Stimulated activated CD8-positive, alpha-beta memory T cell treated with anti-CD3 and anti-CD28 coated beads, Interleukin-4, amount 100 ng/mL, for 48 hours (primary cell): ENCODE measurements at places on chromosomes 3 and 15.
A peak's percentile ranks its signal among the peaks of the same experiment; 100 is the strongest.

GRCh38 chr3:25306705-25307104 lies 121.4 kb upstream of the RARB start:
- no peak for DNase-seq

DNA sequence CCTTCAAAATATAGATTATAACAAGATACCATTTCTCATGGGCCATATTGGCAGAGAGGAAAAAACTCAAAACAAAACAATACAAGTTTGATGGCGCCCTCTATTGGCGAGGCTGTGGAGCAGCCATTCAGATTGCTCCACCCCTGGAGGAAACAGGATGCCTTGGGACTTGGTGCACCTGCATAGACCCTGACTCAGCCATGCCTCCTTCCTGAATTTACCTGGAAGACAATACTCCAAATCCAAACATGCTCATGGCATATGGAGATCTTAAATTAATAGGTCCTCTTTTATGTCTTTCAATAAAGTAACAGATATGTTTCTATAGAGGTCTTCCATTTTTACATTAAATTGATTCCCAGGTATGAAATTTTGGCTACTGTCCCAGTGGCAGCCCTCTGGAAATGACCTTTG lies 90.0 kb downstream of the APBA2 start:
- DNase-seq: peak; percentile 80

DNA sequence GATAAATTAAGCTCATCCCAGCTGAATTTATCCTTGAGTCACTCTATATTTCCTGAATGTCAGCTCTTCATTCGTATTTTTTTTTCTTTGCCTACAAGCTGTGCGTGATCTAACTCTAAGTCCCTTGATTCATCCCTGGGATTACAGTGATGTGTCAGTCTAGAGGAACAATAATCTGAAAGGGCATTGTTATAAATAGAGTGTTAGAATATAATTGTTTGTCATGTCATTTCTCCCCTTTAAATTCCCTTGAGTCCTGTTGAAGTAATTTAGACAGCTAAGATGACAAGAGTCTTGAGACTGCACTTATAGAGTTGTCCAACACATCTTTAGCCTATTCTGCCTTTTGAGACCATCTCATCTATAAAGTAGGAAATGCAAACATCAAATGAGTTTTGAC lies 621.8 kb downstream of the ZIC1 start:
- DNase-seq: no peak

- DNase-seq: no peak
Observed at GRCh38 chr3:112394003-112394640, 61.2 kb downstream of the CD200 start.

GRCh38 chr3:153180860-153181372 lies 18.9 kb downstream of the RAP2B start:
- no peak for DNase-seq

- no peak for DNase-seq
Observed at GRCh38 chr15:25930931-25931330, 67.8 kb upstream of the ATP10A start.

- DNase-seq: no peak
Observed at GRCh38 chr15:67790610-67791319, 34.5 kb upstream of the SKOR1 start.

GRCh38 chr3:123914829-123915228 lies 30.7 kb upstream of the MYLK start:
- no peak for DNase-seq

DNA sequence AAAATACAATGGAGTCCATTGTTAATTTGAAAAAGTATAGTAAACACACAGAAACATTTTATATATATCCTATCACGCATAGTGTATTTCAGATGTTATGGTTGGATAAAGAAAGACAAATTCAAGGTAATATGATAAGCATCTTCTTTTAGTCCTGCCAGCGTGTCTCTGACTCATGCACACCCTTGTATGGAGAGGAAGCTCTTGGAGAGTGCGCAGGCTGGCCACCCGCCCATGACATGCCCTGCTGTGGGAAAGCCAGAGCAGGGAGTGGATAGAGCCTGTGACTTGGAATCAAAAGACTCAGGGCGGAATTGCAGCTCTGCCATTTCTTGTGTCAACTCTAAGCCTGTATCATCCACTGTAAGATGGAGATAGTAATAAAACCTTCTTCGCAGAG lies 23.0 kb upstream of the COPG1 start:
- DNase-seq: no peak

DNA sequence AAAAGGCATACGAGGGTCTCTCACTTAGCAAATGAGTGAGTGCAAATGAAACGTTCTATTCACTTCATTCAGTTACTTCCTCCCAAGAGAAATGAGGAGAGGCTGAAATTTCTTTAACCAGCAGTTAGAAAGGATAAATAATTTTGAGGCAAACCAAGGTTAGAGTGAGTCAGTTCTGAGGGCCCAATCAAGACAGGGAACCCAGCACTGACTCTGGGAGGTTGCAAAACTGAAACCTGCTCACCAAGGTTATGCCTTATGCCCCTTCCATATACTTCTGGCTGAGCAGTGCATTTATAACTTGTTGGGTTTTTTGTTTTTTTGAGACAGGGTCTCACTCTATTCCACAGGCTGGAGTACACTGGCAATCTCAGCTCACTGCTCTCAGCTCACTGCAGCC lies 4.5 kb upstream of the RPSA start:
- no peak for DNase-seq

DNA sequence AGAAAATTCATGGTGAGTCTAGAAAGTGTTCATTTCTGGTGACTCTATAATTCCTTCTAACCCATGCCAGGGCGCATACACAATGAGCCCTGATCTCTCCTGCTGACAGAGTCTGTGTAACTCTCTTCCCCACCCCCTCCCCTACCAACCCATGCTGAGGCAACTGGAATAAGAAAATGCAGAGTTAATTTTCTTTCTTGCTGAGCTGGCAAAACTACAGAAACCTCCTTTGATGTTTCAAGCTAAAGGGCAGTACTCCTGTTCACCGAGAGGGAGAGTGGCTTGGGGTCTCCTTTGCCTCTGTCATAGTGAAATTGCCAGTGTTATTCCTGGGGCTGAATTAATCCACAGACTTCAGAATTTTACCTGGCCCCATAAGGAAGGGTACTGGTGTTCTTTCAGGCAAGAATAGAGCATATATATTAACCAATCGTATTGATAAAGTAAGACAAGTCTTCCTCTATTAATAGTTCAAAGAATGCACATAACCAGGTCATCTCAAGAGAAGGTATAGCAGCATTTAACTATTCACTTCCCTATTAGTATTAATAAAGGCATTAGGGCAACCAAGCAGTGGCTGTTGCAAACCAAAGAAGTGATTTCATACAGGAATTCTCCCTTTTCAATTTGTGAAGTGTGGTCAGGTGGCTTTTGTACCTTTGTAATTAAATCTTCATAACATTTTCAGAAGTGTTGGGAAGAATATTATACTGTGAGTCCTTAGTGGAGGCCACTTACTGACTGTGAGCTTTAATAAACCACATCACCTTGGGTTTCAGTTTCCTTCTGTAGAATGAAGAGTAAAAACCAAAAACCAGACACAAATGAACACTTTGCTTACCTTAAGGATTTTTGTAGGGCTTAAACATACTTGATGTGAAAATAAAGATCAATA lies 4.1 kb downstream of the GAP43 start:
- no peak for DNase-seq

DNA sequence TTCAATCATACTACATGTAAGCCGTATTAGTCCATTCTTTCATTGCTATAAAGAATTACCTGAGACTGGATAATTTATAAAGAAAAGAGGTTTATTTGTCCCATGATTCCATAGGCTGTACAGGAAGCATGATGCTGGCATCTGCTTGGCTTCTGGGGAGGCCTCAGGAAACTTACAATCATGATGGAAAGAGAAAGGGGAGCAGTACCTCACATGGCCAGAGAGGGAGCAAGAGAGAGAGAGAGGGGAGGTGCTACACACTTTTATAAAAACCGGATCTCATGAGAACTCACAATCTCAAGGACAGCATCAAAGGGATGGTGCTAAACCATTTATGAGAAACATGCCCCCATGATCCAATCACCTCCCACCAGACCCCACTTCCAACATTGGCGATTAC lies 14.3 kb upstream of the CLASP2 start:
- DNase-seq: peak; percentile 42

DNA sequence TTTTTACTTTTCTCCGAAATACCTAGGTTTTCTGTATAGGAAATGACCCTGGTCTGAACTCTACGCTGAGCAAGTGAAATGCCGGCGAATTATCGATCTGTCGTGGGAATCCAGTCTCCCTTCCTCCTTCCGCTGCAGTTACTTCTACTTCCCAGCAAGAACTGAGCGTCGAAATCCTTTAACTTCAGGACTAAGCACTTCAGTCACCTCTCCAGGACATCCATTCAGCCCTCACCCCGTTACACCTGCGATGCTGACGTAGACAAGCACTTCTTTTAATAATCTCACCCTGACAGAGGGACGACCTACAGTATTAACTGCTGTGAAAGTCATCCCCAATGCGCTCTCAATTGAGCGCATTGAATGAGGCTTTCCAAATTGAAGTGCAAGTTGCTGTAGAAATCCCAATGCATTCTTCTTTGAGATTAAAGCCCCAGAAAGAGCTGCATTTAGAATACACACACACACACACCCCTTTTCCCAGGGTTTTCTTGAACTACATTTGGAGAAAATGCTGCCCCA lies 1.3 kb downstream of the TOP2B start:
- DNase-seq: peak; percentile 35

GRCh38 chr15:27796405-27797320 lies 302.5 kb downstream of the OCA2 start:
- no peak for DNase-seq

- DNase-seq: no peak
Observed at GRCh38 chr15:50747523-50747922, 18.0 kb downstream of the SPPL2A start.

- DNase-seq: peak; percentile 57
Observed at GRCh38 chr3:194573680-194574437, 59.4 kb downstream of the TMEM44 start.

GRCh38 chr3:138396752-138397410 lies 37.5 kb upstream of the ESYT3 start:
- DNase-seq: no peak

- DNase-seq: no peak
Observed at GRCh38 chr15:66156310-66156975, 97.1 kb downstream of the MEGF11 start.

DNA sequence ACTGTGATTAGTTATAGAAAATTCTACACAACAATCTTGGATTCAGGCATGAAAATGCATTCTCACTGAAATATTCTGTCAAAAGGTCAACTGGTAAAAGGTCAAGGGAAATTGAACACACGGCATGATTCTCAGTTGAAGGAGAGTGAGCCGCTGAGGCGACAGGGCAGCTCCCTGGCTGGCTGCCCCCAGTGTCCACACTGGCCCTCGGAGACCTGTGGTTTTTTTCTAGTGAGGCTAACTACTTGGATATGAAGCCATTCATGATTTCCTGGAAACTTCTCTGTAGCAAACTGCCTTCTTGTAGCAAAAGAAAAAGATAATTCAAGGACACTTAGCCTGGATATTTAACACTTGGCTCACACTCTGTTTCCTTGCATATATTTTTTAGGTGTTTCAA lies 37.2 kb downstream of the AADACL2 start:
- DNase-seq: no peak

DNA sequence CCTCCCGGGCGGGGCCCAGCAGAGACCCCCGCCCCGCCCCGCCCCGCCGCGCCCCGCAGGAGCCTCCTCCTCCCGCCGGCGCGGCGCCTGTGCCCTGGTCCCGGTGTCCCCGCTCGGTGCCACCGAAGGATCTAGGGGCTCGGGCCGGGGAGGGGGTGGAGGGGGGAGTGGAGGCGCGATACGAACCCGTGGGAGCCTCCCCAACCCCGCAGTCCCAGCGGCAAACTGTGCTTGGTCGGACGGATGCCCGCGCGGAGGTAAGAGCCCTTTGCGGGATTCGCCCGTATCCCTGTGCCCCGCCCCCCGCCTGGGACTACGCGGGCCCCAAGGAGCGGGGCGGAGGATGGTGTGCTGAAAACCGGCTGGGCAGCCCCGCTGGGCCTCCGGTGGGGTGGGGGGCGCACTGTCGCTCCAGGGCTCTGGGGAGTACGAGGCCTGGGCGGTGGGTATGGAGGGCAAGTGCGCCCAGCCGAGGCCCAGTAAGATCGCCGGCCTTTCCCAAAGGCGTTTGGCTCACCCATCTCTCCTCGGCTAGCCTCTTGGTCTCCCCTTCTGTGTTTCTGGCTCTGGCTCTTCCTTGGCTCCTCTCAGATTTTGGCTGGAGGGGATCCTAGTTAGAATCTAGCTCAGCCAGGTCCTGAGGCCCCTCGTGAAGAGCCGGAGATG lies 65.6 kb upstream of the POLG start:
- DNase-seq: no peak

DNA sequence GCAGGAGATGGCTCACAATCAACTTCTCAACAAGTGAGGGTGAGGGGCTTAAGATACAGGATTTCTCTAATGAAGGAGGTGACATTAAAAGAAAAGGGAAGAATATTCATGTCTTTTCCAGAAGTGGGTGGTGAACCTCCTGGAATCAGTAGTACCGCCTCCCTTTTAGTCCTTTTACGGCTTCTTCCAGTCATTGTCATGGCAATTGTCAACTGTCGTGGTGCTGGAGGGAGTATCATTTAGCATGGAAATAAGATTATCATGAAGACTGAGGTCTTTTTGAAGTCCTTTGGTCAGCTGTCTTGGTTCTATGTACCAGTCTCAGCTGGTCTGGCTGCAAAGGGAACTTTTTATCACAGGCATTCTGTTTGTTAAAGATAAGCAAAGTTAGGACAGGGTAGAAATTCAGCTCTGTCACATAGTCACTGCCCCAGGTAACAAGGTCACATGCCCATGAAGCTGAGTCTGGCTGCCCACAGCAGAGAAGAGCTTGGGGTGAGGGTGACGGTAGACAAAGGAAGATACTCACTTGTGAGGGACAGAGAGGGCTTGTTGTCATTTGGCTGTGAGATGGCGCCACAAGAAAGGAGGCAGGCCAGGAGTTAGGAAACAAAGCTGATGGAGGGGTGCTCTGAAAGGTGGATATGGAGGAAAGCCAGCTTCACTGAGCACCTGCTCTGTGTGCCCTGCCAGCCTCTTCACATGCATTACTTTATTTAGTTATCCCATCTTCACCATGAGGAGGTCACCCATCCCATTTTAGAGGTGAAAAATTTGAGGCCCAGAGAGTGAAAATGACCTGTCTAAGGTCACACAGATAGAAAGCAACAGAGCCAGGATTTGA lies 228.2 kb upstream of the TRIM42 start:
- DNase-seq: no peak

DNA sequence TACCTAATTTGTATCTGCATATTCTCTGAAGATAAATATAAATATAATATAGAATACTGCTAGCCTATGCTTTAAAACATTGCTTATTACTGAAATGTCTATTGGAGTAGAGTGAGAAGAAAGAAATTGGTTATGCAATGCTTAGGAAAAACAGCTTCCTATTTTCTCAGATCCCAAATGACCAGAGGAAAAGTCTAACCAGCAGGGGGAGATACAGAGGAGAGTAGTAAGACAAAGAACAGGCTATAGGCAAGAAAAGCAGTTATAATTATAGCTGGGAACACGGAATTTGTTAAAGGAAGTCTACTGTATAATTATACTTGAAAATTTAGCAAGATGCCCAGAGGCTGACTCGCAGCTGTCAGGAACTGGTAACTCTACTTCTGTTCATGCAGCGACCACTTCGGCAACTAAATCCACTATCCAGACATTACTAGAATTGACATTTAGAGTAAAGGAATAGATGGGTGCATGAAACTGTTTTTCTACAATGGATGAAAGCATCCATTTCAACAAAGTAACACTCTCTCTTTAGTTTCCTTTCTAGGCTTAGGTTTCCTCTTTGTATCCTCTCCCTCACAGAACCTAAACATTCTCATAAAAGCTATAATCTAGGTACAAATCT lies 97.2 kb downstream of the TBC1D5 start:
- no peak for DNase-seq
